ENCODE measurements at places on chromosomes 16 and 17.

GRCh38 chr17:75876190-75876937 is 2.0 kb downstream of the TRIM47 start:
- DNase-seq = peak; percentile 73

- no peak for DNase-seq
Measured at GRCh38 chr16:47780213-47780875, 319.2 kb downstream of the PHKB start.

DNA sequence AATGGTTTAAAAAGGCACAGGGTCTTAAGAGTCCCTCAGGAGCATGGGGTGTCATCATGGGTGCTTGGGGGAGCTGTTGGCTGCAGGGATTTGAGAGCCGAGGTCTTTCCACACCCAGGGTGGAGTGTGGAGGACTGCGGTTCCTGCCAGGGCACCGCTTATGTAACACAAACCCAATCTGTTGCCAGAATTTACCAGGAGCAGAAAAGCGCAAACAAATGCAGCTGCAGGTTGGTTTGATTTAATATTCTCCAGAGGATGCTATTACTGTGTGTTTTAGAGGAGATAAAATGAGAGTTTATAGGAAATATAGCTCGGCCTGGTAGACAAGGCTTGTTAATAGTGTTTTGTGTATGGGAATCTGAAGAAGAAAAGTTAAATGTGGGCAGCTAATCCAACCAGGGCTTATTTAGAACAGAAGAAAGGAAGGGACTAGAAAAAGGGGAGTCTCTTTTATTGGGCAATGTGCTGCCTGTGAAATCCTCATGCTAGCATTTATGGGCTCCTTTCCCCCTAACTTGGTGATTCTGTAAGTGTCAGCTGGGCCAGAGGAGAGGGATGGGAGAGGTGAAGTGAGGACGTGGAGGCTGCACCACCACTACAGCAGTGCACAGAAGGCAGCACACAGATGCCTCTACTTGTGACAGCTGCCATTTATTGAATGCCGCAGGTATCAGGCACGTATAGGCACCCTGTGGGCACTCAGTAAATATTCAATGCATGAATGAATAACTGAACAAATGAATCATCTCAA is 174.7 kb downstream of the KATNIP start:
- DNase-seq = no peak

GRCh38 chr16:15690296-15690695 is 40.3 kb downstream of the NDE1 start:
- no peak for DNase-seq

DNA sequence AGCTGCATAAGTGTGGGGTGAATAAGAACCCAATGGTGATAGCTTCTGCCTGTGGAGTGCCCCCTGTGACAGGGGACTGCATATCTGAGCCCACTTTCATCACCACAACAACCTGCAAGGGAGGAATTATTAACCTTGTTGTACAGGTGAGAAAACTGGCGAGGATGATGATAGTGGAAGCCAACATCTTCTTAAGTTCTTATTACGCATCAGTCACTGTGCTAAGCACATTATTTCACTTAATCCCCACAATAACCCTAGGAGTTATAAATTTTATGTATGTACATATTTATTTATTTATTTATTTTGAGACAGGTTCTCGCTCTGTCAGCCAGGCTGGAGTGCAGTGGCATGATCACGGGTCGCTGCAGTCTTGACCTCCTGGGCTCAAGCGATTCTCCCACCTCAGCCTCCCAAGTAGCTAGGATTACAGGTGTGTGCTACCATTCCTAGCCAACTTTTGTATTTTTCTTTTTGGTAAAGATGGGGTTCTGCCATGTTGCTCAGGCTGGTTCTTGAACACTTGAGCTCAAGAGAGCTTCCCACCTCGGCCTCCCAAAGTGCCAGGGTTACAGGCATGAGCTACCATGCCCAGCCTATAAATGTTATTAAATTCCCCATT is 7.6 kb downstream of the PDILT start:
- DNase-seq = no peak

- no peak for DNase-seq
Measured at GRCh38 chr17:68497885-68498319, 14.3 kb upstream of the PRKAR1A start.

DNA sequence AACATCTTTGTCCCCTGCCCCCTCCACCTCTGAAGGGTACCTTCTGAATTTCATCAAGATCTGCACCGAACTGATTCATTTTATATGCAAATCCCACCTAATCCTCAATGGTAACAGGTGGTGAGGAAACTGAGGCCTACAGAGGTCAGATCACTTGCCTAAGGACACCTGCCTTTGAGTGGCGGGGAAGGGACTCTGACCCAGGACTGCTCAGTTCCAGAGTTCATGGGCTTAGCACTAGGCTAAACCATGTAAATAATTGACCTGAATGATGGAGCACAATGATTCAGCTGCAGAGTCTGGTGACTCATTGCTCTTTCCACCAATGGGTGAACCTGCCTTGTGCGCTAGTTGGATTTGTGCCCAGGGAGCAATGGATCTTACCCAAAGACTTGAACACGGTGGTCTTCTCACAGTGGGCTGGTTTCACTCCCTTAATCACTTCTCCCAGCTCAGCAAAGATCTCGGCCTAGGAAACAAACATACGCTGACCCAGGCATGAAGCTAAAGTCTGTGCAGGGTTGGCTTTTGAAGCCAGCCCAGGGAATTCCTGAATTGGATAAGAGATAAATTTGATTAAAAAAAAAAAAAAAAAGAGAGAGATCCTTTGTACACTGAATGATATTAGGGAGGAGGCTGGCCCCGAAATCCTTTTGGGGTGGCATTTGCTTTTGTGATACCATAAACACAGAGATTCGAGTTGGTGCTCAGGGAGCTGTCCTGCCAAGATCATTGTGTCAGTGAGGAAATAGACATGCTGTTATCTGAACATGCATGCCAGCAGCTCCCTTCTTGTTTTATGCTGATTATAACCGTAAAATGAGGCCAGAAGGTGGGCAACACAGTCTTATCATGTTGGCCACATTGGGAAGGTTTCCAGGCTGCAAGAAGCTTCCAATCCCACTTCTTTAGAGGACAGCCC is 17.0 kb downstream of the CRYM start:
- no peak for DNase-seq

GRCh38 chr16:8855972-8856371 is 12.8 kb downstream of the CARHSP1 start:
- no peak for DNase-seq

DNA sequence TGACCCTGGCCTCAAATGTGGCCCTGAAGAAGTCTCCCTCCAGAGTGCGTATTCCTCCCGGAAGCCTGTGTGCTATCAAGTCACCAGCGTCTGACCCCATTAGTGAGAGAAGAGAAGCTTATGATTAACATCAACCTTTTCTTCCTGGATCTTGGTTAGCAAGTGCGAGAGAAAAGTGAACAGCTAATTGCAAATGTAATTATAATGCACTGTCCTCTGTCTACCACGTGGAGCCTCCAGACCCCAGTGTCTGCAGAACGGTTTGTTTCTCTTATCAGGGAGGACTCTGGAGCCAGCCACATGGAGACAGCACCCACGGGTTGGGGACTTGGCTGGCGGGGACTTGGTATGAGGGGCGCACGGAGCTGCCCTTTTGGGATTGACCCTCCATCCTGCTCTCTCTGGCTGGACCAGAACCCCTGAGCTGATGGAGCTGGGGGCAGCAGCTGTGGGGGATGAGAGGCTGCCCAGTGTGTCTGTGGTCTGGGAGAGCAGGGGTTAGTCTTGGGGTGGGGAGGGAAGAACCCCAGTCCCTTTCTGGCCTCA is 5.7 kb upstream of the TAC4 start:
- DNase-seq = no peak

DNA sequence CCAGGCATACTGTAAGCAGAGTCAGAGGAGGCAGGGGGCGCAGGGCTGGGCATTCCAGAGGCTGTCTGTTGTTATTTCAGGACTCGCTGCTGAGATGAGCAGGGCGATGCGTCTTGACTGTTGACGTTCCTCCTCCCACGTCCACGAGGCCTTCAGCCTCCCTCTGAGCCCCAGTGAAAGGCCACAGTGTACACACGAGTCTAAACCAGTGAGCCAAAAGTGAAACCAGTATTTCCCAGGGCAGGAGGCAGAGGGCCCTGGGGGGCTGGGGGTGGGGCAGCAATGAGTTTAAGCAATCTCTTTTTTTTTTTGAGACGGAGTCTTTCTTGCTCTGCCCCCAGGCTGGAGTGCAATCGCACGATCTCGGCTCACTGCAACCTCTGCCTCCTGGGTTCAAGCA is 21.5 kb downstream of the SMTNL2 start:
- DNase-seq = no peak

DNA sequence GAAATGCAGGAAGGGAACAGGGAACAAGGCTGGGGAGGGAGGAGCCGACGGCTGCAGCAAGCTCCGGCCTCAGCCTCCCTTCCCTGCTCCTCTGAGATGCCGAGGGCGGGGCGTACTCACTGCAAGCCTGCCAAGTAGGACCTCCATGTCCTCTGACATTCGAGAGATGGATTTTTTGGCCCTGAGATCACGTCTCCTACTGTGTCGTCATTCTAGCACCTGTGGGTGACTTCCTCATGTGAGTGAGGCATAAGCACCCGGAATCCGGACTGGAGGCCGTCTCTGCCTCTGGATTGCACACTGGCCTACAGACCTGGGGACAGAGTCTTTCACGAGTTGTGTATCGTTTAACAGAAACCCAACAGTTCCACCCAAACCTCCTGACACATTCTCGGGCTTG is 14.5 kb downstream of the MRM3 start:
- DNase-seq = no peak

DNA sequence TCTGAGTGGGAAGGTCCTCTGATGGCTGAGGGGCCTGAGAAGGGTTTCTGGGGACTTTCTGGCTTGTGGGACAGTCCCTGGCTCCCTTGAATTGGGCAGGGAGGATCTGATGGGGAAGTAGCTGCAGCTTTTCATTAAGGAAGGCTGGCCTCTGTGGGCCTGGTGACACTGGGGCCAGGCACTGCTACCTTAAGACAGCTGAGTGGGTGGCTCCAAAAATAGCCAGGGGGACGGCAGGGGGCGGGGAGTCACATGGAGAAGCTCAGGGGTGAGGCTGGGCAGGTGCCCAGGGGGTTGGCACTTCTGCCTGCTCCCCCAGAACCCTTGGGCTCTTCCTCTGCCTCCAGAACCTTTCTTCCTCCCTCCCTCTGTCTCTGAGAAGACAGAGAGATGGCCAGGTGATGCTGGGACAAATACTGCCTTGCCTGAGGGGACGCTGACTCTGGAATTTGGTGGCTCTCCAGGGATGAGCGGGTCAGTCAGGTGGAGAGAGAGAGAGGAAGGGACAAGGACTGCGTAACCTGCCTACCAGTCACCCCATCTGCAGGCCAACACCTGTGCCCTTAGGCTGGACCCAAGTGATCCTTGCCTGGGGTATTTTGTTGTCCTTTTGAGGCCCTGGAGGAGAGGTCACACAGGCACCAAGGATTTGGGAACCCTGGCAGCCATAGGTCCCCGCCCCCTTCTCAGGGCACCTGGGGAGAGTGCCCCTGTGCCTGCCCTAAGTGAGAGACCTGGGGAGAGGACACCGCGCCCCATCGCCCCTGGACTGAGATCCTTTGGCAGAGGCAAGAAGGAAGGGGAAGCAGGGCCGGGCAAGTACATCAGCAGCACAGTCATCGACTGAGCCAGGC is 1.7 kb upstream of the SGCA start:
- DNase-seq = no peak

- no peak for DNase-seq
Measured at GRCh38 chr16:83501481-83501880, 306.3 kb upstream of the HSBP1 start.

GRCh38 chr16:79869304-79870015 is 268.9 kb upstream of the MAF start:
- DNase-seq = no peak

GRCh38 chr17:7807206-7807605 is 26.8 kb upstream of the KDM6B start:
- no peak for DNase-seq

DNA sequence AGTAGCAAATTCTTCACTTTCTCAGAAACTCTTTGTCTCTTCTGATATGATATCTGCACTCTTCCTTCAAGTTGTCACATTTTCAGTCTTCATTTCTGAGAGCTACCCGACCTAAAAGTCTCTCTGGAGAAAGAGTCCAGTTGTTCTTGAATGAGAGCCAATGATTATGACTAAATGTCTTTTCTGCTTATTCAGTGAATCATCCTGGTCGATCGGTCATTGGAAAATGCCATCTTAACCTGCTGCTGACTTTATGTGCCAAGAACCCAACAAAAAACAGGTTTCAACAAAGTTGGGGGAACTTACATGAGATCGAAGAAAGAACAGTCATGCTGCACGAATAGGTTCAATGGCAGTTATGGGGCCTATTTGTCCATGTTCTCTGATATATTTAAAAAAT is 15.9 kb downstream of the SOX9 start:
- DNase-seq = no peak

- DNase-seq = no peak
Measured at GRCh38 chr17:36529121-36529520, 5.5 kb downstream of the MYO19 start.

DNA sequence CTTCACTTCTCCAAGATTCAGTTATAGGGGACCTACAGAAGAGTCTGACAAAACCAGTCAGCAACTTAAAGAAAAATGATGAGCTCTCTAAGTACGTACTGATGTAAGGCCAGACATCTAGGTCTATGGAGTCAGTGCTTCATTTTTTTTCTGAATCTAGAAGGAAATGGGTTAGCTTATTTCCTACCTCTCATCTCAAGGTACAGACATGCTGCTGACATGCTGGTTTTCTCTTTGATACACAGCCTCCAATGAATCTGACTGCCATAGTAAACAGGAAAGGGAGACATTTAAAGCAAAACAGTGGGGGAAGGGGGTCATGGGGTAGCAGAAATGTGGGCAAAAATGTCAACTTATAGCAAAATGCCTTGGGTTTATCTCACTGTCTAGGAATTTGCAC is 16.4 kb downstream of the CDR2 start:
- DNase-seq = no peak

Data from activated T-helper 1 cell treated with Interleukin-2 at 50 U/mL for 16 hours (primary cell).